Ovary (tissue), 10 donors: ENCODE measurements at places on chromosomes 2 and 18. TPM values are rescaled to one million over a fixed set of nuclear protein-coding genes. Genes with fewer than 3 reads are reported as not detected.
A peak's percentile ranks its signal among the peaks of the same experiment; 100 is the strongest.

Gene TWIST2
- 17.8 TPM for total RNA-seq

DNA sequence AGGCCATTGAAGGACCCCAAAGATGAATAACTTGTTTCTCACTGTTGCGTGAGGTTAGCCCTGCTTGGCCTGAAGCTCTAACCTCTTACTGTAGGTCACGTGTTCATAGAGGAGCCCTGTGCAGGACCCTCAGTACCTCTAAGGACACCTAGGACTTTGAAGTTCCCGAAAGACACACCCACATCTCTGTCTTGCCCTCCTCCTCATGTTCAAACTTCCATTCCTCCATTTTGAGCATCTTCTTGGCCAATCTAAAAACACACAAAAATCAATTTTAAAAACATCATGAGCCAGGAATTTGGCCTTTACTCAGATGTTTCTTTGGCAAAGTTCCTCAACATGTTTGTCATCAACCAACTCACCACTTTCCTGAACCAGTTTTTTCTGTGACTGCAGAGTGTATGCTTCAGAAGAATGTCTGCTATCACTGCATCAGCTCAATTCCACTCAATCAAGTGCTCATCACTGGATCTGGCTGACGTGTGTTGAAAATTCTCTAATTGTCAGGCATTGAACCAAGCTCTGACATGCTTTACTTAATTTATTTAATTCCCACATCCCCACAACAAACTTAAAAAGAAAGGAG, 101.6 kb downstream of the AP1S3 start:
- no peaks in the 10 kb centered on the region for H3K27me3 ChIP-seq
- H3K4me1 ChIP-seq, result no peaks in the 10 kb centered on the region
- DNase-seq, result no peak
- no peak overlapping the region for H3K27ac ChIP-seq
- H3K36me3 ChIP-seq, result no peaks in the 10 kb centered on the region
- H3K4me3 ChIP-seq, result no peak overlapping the region

- no peaks in the 10 kb centered on the region for H3K27me3 ChIP-seq
- DNase-seq, result no peak
- H3K4me1 ChIP-seq, result peaks cover 10% of the 10 kb centered on the region
- H3K27ac ChIP-seq, result no peak overlapping the region
- no peaks in the 10 kb centered on the region for H3K36me3 ChIP-seq
- H3K4me3 ChIP-seq, result no peak overlapping the region
These were observed 76.4 kb downstream of the TANC1 start for GRCh38 chr2:159044804-159045286.

Gene SCN9A
- 3.4 TPM for total RNA-seq

Gene CRYGC
- not detected for total RNA-seq

GRCh38 chr2:109049022-109049421, 60.0 kb upstream of the EDAR start:
- no peak overlapping the region for H3K27ac ChIP-seq
- H3K36me3 ChIP-seq, result no peaks in the 10 kb centered on the region
- no peak overlapping the region for H3K4me3 ChIP-seq
- no peaks in the 10 kb centered on the region for H3K4me1 ChIP-seq
- no peaks in the 10 kb centered on the region for H3K27me3 ChIP-seq

- no peak for DNase-seq
- H3K36me3 ChIP-seq, result no peaks in the 10 kb centered on the region
- H3K4me1 ChIP-seq, result no peaks in the 10 kb centered on the region
- no peak overlapping the region for H3K4me3 ChIP-seq
- H3K27ac ChIP-seq, result no peak overlapping the region
- H3K27me3 ChIP-seq, result no peaks in the 10 kb centered on the region
These were observed 1673.5 kb upstream of the CELF4 start for GRCh38 chr18:39238981-39239660.

DNA sequence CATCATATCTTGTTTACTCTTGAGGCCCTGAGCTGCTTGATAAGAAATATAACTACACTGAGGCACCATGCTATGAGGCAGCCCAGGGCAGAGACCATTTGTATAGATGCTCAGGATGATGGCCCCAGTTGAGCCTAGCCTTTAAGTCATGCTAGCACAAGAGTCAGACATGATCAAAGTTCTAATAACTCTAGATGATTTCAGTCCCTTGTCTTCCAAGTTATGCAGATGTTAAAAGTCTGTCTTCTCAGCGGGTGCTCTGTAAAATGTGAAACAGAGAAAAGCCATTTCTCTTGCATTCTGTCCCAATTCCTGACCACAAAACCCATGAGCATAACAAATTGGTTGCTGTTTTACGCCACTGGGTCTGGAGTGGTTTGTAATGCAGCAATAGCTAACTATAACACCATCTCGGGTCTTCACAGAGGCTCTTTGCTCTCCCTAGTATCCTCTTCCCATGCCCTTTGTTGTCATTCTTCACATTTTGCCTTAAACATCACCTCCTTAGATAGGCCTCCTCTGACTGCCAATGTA, 49.6 kb downstream of the NXPH2 start:
- DNase-seq, result no peak
- H3K27ac ChIP-seq, result no peak overlapping the region
- no peaks in the 10 kb centered on the region for H3K27me3 ChIP-seq
- no peaks in the 10 kb centered on the region for H3K36me3 ChIP-seq

DNA sequence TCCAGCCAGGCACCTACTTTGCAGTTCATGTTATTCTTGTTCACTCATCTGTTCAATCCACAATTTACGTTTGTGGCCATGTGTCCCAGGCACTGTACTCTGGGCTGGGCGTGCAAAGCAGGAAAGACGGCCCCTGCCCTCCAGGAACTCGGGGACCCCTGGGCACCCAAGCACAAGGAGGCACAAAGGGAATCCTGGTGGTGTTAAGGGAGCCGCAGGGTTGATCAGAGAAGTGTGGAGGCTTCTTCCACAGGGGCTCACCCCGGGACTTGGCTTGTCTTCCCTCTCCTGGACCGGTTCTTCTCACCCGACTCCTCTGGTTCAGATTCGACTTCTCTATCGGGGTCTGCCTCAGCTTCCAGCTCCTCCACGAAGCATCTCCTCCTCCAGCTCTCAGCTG, 230.5 kb downstream of the BCL2 start:
- no peak for DNase-seq
- no peaks in the 10 kb centered on the region for H3K36me3 ChIP-seq
- H3K4me1 ChIP-seq, result no peaks in the 10 kb centered on the region
- H3K27me3 ChIP-seq, result no peaks in the 10 kb centered on the region
- H3K27ac ChIP-seq, result no peak overlapping the region

DNA sequence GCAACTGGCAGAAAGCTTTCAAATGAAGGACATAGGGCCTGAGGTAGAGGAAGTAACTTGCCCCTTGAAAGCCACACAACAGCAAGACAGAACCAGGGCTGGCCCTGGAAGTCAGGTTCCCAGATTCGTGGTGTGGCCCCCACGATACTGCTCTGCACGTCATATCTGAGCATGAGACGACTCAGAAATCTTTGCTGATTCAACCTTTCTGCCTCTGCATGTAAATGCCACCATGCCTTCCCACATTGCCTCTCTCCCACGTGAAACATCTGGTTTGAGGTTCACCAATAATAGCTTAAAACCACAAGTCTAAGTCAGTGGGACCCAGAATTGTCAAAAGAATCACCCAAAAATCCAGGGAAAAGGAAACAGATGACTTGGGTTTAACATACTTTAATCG, 214.0 kb upstream of the TRIB2 start:
- no peaks in the 10 kb centered on the region for H3K36me3 ChIP-seq
- DNase-seq, result no peak
- no peak overlapping the region for H3K27ac ChIP-seq
- H3K4me3 ChIP-seq, result no peak overlapping the region

Gene HOXD8
- 46.8 TPM for total RNA-seq

GRCh38 chr2:219448776-219449341, 14.2 kb downstream of the SPEG start:
- H3K27me3 ChIP-seq, result no peaks in the 10 kb centered on the region
- no peaks in the 10 kb centered on the region for H3K36me3 ChIP-seq
- H3K4me3 ChIP-seq, result no peak overlapping the region
- no peak for DNase-seq
- H3K4me1 ChIP-seq, result peaks cover 9% of the 10 kb centered on the region

Gene PAPOLG
- total RNA-seq, result 14.1 TPM

DNA sequence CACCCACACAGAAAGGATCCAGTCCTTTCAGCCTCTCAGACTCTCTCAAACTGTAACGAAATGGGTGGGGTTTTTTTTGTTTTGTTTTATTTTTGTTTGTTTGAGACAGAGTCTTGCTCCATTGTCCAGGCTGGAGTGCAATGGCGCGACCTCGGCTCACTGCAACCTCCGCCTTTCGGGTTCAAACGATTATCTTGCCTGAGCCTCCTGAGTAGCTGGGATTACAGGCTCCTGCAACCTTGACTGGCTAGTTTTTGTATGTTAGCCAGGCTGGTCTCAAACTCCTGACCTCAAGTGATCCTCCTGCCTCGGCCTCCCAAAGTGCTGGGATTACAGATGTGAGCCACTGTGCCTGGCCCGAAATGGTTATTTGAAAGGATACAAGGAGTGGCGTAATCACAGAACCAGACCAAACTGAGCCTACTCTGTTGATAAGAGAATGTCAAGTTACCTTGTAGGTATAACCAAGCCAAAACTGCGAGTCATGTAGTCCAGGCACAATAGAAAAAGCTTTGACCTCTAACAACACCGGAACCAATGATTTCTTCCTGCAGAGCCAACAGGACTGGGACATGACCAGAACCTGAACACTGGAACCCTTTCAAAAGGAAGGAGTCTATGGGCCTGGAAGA, 72.5 kb downstream of the NCAPH start:
- H3K4me3 ChIP-seq, result no peak overlapping the region
- no peak for DNase-seq
- H3K4me1 ChIP-seq, result peaks cover 13% of the 10 kb centered on the region

DNA sequence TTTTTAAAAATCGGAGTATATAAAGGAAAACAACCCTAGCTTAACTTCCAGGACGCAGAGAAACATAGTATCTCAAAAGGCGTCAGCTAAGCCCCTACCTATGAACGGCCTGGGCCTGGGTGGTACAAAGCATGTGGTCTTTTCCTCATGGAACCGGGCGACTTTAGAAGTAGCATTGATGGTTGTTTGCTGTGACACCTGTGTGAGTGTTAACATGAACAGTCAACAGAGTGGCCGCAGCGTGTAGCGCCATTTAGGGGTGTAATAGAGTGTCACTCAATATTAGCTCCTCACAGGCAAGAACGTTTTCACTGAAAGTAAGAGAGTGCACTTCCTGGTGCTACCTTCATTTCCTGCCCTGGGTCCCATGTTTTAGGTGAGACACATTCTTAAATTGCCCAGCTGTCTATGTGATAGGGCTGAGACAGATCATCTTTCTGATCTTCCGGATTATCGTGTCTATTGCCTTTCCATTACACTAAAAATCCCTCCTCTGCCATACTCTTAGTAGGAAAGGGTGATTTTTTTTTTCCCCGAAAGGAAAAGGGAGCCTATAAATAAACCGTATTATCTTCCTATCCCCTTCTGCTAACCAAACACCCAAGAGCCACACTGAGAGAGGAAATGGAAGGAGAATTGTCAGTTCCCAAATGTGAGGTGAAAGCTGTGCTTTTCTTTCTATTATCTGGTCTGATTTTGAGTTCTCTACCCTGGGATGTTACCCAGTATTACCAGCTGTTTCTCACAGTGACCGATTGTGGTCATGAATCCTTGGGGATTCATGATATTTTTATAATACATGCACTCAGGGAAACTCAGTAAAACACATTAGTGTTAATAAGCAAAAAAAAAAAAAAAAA, 1.3 kb downstream of the GORASP2 start:
- peak overlapping the region; percentile 89 for H3K27ac ChIP-seq
- DNase-seq, result no peak
- no peaks in the 10 kb centered on the region for H3K27me3 ChIP-seq
- no peaks in the 10 kb centered on the region for H3K36me3 ChIP-seq
- H3K4me1 ChIP-seq, result peaks cover 8% of the 10 kb centered on the region

DNA sequence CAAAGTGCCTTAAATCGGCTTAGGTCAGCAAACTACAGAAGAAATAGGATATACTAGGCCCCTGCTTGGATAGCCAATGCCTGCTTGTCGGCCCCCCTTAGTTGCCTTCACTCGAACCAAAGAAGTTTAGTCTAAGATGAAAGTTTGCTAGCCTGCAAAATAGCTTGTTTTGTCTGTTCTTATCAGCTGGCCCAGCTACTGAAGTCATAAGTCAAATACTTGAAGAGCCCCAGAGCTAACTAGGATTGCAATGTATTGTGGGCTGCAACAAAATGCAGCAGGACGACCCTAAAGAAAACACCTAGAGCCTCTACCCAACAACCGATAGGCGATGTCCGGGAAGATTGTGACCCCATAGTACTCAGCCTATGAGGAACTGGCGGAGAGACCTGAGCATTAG, 183.5 kb upstream of the HS6ST1 start:
- H3K4me3 ChIP-seq, result no peak overlapping the region
- H3K27me3 ChIP-seq, result no peaks in the 10 kb centered on the region
- H3K36me3 ChIP-seq, result no peaks in the 10 kb centered on the region
- H3K27ac ChIP-seq, result no peak overlapping the region

- peaks cover 4% of the 10 kb centered on the region for H3K4me1 ChIP-seq
- H3K4me3 ChIP-seq, result no peak overlapping the region
- no peaks in the 10 kb centered on the region for H3K36me3 ChIP-seq
These were observed 19.6 kb downstream of the MTERF4 start for GRCh38 chr2:241082341-241083090.

DNA sequence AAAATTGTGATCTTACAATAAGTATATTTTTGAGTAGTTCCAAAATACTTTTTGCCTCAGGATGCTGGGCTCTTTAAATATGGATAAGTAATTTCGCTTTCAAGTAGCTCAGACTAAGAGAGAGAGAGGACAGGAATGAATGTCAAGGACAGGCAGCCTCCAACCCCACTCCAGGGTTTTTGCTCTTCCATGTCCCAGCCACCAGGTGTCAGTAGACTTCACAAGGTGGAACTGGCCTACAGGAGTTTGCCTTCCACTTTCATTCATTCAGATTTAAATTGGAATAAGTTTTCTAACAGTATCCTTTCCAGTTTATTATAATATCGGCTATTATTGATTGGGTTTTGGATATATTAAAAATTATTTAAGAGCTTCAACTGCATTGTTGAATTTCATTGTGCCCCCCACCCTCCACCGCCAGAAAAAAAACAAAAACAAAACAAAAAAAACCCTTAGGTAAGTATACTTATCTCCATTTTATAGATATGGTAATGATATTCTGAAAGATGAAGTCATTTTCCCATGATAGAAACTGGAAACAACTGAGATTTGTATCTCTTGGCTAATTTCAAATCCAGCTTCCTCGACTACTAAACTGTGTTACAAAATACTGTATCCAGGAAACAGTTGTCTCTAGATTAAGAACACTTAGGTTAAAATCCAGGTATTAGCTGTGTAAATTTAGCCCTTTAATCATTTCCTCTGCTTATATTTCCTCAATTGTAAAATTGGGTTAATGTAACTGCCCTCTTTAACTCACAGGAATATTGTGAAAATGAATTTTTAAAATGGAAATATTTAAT, 793.1 kb downstream of the ERBB4 start:
- H3K4me1 ChIP-seq, result no peaks in the 10 kb centered on the region
- H3K27ac ChIP-seq, result no peak overlapping the region

DNA sequence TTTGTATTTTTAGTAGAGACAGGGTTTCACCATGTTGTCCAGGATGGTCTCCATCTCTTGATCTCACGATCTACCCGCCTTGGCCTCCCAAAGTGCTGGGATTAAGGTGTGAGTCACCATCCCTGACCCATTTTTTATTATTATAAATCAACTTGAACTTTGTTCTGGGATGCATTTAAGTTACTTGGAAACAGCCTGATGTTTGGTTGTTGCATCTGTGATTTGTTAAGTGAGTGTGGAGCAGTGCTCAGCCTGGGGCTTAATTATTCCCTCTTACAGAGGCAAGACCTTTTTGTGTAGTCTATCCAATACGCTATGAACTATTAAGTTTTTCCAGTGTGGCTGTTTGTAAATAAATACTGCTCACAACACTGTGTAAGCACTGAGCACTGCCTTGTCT, 32.6 kb downstream of the MTA3 start:
- no peak overlapping the region for H3K27ac ChIP-seq
- H3K36me3 ChIP-seq, result no peaks in the 10 kb centered on the region
- H3K4me1 ChIP-seq, result peaks cover 2% of the 10 kb centered on the region
- no peak for DNase-seq
